ENCODE measurements at places on chromosomes 6 and 20.

DNA sequence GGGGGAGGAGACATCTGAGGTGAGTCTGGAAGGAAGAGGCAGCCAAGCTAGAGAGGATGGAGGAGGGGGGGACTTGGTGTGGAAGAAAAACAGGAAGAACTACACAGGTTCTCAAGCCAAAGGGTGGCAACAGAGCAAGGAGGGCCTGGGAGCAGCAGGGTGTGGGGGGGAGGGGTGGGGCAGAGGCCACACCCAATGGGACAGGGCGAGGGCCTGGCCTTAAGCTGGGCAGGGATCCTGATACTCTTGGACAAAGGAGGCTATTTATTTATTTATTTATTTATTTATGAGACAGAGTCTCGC lies 359.0 kb downstream of the ZFAND3 start:
- no peak for DNase-seq

DNA sequence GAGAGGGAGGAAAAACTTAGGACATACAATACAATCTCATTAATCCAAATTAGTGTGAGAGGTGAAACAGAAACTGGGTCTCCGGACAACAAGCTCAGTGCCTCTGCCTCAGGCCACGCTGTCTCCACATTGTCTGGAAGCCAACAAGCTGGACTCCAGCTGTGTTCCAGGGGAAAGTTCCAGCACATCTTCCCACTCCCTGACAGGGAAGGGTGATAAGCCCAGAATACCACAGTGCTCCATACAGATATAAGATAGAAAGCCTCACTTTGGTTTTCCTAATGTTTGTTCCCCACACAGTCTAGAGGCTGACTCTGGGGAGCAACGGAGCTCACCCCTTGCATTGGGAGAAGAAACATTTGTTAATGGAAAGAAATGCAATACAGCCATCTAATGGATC lies 117.1 kb upstream of the SPTLC3 start:
- no peak for DNase-seq

DNA sequence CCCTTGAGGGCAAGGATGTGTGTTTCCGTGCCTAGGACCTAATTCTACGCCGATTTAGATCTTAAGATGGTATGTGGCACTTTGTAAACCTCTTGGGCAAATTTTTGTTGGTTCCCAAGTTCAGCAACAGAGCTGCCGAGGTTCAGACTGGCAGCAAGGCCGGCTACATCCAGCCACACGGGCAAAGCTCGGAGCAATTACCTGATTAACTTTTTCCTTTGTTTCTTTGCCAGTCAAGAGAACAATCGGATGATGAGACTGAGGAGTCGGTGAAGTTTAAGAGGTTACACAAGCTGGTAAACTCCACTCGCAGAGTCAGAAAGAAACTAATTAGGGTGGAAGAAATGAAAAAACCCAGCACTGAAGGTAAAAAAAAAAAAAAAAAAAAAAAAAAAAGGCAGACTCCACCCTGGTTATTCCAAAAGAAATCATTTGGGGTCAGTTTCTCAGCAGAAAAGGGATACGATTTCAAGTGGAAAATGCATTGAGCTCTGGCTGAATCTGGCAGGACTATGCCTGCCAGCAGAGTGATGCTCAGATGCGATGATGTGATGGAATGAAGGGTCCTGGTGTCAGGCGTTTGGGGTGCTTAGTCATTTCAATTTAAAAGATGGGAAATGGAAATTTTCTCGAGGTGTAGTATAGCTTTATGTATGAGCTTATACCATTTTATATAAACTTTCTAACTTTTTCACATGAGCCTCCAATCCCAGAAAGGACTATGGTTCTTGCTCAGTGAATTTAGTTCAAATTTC lies 171.6 kb downstream of the SASH1 start:
- DNase-seq, result no peak

GRCh38 chr6:119077391-119077642 lies 1.1 kb downstream of the FAM184A start:
- DNase-seq, result no peak

- DNase-seq, result no peak
Observed at GRCh38 chr6:86087954-86088353, 445.3 kb upstream of the SYNCRIP start.

- DNase-seq, result no peak
Observed at GRCh38 chr20:53872081-53872541, 198.3 kb downstream of the BCAS1 start.

DNA sequence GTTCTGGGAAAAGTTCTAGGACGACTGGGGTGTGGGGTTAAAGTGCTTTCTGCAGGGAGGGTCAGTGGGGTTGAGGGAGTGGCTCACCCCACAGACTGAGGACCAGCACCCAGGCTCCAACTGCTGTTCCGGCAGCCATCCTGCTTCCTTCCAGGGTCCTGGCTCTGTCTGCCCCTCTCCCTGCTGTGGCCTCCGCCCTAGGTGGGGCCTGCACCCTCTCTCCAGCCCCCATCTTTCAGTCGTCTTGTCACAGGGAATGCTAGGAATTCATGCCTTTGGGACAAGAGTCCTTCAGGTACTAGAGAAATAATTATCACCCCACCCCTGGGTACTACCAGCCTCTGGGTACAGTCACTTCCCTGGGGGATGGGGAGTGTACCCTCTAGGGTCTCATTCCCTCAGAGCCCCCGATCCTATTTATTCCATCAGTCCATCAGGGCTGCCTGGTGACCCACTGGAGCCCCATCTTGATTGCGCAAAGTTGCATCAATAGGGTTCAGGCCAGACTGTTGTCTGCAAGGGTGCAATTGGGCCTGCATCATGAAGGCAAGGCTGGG lies at the start of gene AGER:
TSS of gene AGER (minus strand) at position 170 of the 557 bp plus-strand sequence. CDS start at position 139, 31 bp downstream.
- no peak for DNase-seq

DNA sequence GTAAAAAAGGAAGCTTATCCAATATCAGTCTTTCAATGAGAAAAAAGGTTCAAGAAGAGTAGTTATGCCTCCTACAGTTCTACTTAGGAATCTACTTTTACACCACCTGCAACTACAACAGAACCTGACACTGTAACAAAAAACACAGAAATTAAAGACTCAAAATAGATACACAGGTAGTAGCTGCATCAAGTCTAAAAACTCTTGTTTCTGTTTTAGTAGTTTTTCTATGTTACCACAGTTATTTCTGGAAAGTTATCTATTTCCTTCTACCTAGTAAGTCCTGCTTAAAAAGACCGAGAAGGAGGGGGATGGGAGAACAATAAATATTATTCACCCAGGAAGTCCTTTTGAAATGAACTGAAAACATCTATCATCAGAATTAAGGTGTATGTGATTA lies 52.5 kb downstream of the ATG5 start:
- no peak for DNase-seq

Measured in stimulated activated CD4-positive, alpha-beta T cell treated with anti-CD3 and anti-CD28 coated beads, TNF-alpha, amount 100 ng/mL, for 4 hours (primary cell).